ENCODE measurements at places on chromosomes 7 and 10. TPM values are rescaled to one million over a fixed set of nuclear protein-coding genes. Genes with fewer than 3 reads are reported as not detected.

DNA sequence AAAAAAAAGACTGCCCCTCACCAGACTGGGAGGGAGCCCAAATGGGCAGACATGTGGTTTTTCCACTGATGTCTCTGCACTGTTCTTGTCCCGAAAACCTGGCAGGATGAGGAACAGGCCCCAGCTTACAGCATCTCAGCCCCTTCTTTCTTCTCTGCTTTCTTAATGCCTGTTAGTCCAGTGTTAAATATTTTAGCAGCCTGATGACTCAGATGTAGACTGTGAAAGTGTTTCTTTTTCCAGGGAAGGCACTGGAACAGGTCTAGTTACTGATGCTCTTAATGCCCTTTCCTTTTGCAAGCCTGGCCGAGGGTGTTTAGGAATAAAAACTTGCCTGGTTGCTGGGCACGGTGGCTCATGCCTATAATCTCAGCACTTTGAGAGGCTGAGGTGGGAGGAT lies 107.7 kb downstream of the TACC2 start:
- DNase-seq, result no peak

- no peak for DNase-seq
These were observed 11.2 kb downstream of the LRIT2 start for GRCh38 chr10:84214046-84214572.

DNA sequence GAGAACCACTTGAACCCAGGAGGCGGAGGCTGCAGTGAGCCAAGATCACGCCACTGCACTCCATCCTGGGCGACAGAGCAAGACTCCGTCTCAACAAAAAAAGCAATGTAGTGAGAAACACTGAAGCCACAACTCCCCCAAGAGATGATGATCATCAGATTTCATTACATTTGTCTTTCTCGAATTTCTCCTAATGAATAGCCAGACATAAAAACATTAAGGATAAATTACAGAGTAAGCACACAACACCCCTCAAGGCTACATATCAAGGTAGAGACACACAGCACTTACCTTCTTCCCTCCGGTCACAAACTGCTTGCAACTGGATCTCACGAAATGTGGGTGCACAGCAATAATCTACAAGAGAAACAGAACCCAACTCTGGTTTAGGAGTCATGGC lies 91.5 kb downstream of the VPS41 start:
- DNase-seq, result no peak

Gene KIAA1549
- 1.1 TPM for total RNA-seq

GRCh38 chr10:32371101-32371500 lies 24.1 kb upstream of the EPC1 start:
- no peak for DNase-seq

GRCh38 chr7:30575910-30576309 lies 18.8 kb upstream of the GARS1 start:
- no peak for DNase-seq

- DNase-seq, result no peak
These were observed 882 bp downstream of the IRF5 start for GRCh38 chr7:128938544-128939074.

DNA sequence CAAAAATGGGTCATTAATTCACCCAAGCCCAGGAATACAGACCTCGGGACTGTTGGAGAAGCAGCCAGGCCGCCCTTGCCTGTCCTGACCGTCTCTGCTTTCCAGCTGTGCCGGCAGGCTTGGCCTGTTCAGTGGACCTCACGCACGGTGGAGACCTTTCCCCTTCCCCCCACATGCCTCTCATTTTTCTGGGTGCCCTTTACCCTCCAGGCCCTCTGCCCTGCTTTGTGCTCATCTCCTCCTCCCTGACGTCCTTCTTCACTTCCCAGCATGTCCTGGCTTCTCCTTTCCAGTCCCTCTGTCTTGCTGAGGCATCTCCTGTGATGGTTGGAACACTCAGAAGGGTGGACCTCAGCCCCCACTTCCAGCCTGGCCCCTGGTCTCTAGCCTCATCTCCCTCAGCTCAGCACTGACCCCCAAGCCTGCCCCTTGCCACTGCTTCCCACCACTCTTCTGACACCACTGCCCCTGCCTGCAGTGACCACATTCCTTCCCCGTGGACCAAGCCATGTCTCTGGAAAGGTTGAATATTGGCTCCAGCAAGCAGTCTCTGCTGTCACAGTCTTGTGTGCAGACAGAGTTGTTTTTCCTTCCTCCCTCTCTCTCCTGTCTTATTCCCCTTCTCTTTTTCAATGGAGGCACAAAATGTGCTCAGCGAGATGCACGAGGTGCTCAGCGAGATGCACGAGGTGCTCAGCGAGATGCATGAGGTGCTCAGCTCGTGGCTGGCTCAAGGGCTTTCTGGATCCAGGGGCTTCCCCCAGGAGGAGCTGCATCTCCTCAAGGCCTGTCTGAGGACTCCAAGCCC lies 14.9 kb downstream of the BAG3 start:
- no peak for DNase-seq

GRCh38 chr7:95205665-95206225 lies 118.6 kb downstream of the PON1 start:
- no peak for DNase-seq

- no peak for DNase-seq
These were observed 162.2 kb upstream of the CHST15 start for GRCh38 chr10:124255556-124255955.

GRCh38 chr10:81019029-81019890 lies 481.6 kb downstream of the SH2D4B start:
- no peak for DNase-seq

GRCh38 chr10:17657103-17657500 lies 13.2 kb downstream of the STAM start:
- DNase-seq, result no peak

Gene KIF20B
- total RNA-seq, result 56.4 TPM

Gene FAM20C
- total RNA-seq, result 2.6 TPM

GRCh38 chr7:44292876-44293560 lies 32.4 kb downstream of the CAMK2B start:
- DNase-seq, result peak; percentile 19

DNA sequence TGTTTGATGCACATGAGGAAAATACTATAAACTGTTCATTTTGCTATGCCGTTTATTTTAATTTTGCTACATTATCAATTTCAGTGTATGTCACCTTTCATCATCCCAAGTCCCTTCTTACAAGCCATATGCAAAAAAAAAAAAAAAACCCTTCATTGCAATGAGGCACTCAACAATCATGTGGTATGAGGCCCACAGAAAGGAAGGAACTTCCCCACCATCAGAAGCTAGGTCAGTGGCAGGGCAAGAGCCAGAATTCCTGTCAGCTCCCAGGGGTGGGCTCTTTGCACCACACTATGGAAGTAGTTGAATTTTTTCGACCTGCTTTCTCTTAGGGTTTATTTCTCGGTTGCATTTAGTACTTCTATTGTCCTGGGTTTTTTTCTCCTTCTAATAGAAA lies 75.4 kb downstream of the NOC3L start:
- no peak for DNase-seq

Gene HNRNPH3
- total RNA-seq, result 138 TPM

GRCh38 chr10:79928028-79928583 lies 20.8 kb downstream of the SFTPD start:
- DNase-seq, result no peak

DNA sequence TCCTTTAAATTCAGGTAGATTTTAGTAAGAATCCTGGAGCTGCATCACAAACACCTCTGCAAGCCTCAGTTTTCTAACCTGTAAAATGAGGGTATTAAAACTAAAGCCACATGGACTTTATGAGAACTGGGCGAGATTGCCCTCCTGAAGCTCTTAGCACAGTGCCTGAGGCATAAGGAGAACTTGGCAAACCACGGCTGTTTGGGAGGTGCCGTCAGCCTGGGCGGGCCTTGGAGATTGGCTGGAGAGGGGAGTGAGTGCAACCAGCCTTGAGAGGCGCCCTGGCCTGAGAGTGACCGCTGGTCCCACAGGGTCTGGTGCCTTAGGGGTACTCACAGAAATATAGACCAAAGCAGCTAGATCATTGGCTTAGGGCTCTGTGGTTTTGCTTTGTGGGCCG lies 5.4 kb upstream of the TNS3 start:
- DNase-seq, result no peak

- DNase-seq, result peak; percentile 86
These were observed 36.7 kb upstream of the KCTD7 start for GRCh38 chr7:66591799-66592596.

DNA sequence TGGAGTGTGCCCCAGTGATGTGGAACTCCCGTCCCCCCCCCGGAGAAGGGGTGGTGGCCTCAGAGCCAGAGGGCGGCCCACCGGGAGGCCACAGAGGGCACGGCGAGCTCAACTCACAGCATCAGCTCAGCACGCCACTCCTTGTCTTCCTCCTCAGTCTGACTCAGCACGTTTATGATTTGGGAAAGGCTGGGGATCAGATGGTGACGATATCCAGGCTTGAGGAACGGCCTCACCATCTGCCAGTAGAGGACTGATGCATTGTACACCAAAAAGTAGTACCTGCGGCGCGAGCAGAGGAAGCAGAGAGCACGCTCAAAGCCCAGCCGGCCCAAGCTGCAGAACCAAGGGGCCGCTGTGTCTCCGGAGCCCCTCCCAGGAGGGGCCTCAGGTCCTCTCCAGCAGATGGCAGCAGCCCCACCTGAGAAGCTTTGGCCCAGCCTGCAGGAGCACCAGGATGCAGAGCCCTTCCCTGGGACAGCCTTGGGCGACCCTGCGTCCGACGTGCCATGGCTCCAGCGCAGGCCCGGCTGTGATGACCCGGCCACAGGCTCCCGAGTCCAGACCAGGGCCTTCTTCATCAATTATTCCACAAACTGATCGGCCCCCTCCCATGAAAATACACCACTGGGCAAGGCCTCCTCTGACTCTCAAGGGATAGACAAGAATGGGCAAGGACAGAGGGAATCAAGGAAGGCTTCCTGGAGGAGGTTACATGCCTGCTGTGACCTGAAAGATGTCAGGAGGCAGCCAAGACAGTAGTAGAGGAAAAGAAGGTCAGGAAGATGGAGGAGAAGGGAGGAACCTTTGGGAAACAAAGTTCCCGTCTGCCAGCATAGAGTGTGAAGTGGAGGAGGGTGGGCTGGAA lies 3.7 kb downstream of the CFAP46 start:
- DNase-seq, result peak; percentile 34

GRCh38 chr7:68922850-68923249 lies 675.4 kb upstream of the AUTS2 start:
- no peak for DNase-seq

Gene CPA5
- total RNA-seq, result 8.7 TPM

Gene PNLIPRP1
- total RNA-seq, result not detected

- no peak for DNase-seq
These were observed 26.2 kb downstream of the RBM20 start for GRCh38 chr10:110670335-110670734.

DNA sequence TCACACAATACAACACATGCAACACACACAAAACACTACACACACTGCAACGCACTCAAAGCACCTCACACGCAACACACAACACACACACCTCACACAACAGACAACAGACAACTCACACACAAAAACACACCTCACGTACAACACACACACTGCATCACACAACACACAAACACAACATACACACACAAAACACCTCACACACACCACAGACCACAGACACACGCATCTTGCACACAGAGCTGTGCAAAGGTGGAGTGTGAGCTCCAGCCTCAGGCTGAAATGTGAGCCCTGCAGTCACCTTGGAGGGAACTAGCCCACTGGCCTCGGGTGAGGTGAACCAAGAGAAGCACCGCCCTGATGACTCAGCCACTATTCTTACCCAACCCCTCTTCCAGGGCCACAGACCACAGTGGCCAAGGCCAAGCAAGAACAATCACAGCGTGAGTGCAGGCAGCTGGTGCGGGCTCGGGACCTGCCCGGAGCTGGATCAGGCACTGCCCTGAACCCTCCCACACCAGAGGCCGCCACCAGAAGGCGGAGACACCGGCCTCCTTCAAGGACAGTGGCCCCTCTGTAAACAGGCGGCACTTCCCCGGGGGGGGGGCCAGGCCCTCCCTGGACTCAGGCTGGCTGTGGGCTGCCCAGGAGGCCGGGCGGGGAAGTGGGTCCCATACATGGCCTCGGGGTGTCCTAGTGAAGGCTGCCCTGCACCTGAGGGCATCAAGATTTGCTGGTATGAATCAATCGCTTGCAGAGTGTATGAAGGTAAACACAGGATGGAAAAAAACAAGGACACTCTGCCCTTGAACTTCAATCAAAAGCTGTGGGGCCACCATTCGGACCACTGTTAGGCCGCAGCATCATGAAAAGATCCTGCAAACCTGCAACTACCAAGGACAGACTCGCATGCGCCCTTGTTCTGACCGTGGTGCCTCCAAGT lies 106.7 kb downstream of the TNS3 start:
- DNase-seq, result no peak

- no peak for DNase-seq
These were observed 18.4 kb upstream of the GOLGA7B start for GRCh38 chr10:97831259-97831658.

DNA sequence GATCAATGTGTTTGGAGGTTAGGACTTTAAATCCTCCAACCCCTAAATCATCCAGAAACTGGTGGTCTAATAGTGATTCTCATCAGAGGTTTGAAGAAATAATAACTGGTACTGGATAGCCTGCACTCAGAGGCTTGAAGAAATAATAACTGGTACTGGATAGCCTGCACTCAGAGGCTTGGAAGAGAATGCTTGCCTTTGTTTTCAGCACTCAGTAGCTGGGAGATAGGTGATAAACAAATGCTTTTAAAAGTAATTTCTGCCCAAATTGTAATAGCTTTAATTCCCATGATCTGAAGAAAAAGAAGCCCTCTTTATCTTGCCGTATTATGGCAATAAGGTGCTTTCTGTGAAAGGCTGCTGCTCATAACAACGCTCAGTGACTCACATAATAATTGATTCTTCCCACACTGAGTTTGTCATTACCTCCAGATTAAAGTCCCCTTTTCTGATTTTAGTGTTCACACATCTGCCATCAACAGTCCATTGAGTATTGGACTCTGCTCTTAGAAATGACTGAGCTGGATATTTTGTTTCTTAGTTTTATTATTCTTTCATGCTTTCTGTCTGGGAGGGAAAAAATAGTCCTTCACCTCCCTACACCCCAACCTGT lies 112.3 kb upstream of the PHYHIPL start:
- no peak for DNase-seq

DNA sequence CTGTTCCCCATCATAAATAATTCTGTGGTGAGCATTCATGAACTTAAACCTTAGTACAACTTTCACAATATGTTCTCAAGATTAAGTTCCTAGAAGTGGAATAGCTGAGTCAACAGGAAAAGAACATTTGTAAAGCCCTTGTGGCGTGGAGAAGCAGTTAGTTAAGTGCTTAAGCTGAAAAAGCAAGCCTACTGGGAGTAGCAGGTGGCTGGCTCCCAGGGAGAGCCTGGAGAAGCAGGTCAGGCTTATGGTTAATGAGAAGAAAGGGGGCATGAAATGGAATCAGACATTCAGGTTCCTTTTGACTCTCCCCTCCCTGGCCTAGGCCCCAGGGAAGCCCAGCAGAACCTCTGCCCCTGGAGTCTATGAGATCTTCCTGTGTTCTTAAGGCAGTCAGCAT lies 35.3 kb downstream of the VSTM4 start:
- no peak for DNase-seq

Gene AGR2
- not detected for total RNA-seq

Measured in activated naive CD8-positive, alpha-beta T cell treated with anti-CD3 and anti-CD28 coated beads, Interleukin-2, amount 10 ng/mL, durations not matched to agents 7 days and 5 days (primary cell).